NCI-H82 (cell line): ENCODE measurements at places on chromosomes 11 and 22.

DNA sequence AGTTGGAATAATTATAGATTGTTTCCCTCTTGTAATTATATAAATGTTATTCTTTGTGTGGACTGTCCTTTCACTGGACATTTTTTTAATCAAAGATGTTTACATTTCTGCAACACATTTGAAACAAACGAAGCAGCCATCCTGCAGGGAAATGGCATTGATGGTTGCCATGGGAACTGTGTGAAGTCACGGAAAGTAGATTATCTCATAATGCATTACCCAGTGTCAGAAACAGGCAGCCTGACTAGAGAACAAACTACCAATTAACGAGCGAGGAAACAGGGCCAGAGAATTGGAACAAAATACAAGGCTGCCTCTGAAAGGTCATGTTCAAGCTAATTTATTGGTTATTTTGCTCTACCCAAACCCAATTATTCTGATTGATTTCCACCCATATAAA lies 96.9 kb upstream of the LARGE1 start:
- DNase-seq, result peak; percentile 1

GRCh38 chr22:37633625-37634416 lies 5.6 kb upstream of the SH3BP1 start:
- DNase-seq, result peak; percentile 70

DNA sequence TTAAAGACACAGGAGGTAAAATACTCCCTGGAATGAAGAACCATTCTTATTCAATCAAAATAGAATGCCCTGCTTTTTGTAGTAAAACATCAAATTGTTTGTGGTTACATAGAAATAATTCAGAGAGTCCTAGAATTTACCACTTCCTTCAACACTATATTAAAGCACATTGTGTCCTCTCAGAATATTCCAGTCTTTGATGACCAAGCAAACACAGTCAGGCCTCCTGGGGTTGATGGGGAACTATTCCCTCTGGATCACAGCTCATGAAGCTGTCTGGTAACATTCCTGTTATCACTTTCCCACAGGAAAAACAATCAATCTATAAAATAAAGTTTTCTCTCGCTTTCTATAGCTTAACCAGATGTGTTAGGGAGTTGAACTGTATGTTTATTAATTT lies 389.3 kb downstream of the KCNA4 start:
- DNase-seq, result no peak

DNA sequence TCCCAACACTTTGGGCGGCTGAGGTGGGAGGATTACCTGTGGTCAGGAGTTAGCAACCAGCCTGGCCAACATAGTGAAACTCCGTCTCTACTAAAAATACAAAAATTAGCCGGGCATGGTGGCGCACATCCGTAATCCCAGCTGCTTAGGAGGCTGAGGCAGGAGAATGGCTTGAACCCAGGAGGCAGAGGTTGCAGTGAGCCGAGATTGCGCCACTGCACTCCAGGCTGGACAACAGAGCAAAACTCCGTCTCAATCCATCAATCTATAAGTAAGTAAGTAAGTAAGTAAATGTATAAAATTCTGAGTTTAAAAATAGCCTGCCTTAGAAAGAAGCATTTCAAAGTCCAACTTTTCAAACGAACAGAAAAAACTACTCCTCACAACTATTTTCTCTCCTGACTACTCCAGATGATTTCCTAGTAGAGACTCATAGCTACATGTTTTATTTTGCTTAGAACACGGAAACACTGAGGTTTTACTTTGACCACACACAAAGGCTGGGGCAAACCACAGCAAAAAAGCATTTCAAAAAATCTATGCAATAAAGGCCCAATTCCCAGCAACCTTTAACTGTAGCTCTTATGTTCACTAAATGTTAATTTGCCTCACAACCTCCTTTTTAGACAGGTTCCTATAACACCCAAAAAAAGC lies 16.3 kb downstream of the SPTY2D1 start:
- DNase-seq, result no peak

DNA sequence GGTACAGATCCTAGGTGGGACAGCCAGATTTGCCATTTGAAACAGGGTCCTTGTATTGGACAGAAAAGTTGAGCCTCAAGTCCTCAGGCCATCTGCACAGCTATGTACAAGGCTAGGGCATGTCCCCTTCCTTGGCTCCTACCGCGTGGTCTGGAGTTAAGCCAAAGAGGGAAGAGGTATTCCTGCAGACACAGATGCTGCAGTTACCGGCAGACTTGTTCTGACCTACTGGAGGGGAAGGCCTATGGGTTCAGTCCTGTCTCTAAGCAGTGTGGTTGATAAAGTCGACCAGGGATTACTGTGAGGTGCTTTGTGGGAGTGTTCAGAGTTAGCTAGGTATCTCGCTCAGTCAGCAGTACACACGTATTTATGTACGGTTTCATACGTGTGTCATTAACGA lies 180.6 kb downstream of the ADAMTS15 start:
- peak; percentile 39 for DNase-seq

DNA sequence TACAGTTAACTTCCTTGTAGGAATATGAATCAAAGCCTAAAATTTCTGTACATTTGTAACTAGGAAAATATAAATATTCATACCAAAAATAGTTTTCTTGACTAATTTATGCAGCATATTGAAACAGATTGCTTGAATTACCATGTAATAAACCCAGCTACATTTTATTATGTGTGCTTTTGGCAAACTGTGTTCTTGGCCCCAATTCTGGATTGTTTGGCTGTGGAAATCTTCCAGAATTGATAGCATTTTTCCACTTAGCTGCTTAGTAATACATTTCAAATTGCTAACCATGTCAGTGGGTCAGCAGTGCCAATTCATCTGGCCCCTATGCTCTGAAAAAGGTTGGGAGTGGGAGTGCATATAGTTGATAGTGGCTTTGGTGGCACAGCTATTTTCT lies 32.3 kb downstream of the PDHX start:
- DNase-seq, result no peak

DNA sequence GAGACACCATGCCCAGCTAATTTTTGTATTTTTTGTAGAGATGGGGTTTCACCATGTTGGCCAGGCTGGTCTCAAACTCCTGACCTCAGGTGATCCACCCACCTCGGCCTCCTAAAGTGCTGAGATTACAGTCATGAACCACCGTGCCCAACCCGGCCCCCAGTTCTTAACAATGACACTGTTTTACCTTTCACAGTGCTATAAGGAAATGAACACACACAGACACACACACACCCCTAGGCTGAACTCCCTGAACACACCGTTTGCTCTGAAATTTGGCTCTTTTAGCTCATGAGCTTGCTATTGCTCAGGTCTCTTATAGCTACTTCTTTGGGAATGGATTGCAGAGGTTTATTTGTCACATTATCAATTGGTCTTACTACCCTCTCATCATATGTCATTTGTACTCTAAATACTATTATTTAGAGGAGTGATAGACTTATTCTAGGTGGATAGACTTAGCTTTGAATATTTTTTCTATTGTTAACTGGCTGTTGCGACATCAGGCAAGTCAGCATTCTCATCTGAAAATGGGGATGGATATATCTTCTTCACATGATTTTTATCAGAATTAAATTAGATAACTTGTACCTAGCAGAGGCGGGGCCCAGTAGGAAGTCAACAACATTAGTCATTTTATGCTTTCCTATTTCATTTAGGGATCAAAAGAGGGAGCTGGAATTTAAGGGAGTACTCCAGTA lies 2.1 kb downstream of the LYVE1 start:
- no peak for DNase-seq

DNA sequence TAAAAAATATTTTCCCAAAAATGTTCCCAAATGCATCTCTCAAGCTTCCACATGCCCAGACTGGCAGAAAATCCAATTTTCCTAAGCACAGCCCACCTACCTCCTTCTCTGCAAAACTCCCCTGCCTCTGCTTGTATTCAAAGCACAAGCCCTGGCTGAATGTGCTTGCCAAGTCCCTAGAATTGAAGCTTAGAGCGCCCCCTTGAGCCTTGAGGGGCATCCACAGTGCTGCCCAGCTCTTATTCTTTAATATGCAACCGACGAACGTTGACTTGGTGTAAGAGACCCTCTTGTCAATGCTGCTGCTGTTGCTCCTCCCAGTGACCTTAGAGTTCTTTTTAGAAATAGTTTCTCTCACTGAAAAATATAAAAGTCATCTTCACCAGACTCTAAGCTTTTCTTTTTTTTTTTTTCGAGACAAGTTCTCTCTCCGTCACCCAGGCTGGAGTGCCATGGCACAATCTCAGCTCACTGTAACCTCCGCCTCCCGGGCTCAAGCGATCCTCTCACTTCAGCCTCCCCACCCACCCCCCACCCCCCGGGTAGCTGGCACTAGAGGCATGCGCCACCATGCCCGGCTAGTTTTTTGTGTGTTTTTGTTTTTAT lies 63.5 kb upstream of the CAPRIN1 start:
- peak; percentile 96 for DNase-seq

DNA sequence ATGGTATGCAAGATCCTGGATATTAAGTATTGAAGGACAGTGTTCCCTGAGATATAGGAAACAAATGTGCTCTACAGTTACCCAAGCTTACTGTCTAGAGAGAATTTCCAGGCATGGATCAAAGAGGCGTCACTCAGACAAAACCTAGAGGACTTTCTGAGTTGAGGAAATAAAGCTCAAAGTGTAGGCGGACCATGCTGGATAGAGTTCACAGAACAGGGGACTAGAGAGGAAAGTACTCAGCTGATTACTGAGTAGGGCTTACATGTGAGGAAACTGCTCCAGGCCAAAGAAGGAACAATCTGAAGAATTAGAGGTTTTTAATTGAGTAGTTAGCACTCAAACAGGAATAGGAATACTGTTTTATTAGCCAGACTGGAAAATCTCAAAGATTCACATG lies 193.3 kb downstream of the TMEM135 start:
- DNase-seq, result no peak

DNA sequence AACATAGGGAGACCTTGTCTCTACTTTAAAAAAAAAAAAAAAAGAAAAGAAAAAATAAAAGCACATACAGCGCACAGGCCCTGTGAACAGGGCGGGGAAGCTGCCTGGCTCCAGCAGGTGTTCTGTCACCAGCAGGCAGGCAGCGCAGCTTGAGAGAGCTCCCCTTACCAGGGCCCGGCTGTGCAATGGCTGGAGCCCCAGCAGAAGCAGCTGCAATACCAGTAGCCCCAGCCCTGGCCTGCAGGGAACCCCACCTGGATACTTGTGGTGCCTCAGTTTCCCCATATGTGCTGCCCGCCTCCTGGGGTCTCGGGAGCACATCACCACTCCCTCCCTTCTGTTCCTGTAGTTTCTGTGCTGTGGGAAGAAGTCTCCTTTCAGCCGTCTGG lies 12.3 kb downstream of the TSPAN32 start:
- DNase-seq, result no peak

GRCh38 chr11:105152560-105152959 lies 13.0 kb upstream of the CARD18 start:
- DNase-seq, result no peak

DNA sequence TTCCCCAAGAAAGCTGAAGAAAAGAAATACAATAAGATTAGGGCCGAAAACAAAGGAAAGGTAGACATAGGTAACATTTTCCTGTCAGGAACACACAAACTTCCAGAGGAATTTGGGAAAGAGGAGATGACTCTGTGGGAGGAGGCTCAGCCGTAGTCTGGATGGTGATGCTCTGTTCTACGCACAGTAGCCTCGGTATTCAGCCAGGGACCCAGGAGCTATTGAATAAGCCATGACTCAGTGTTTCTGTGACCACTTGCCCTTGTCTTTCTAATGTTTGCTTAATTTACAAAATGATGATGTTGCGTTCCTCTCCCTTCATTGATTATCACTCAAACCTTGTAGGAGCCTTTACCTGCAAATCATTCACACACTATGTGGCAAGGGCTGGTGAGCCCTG lies 745.0 kb downstream of the NTM start:
- no peak for DNase-seq

- no peak for DNase-seq
Measured at GRCh38 chr22:41429232-41429950, 17.2 kb downstream of the TOB2 start.

GRCh38 chr11:6237266-6237665 lies 1.6 kb upstream of the CNGA4 start:
- DNase-seq, result no peak

DNA sequence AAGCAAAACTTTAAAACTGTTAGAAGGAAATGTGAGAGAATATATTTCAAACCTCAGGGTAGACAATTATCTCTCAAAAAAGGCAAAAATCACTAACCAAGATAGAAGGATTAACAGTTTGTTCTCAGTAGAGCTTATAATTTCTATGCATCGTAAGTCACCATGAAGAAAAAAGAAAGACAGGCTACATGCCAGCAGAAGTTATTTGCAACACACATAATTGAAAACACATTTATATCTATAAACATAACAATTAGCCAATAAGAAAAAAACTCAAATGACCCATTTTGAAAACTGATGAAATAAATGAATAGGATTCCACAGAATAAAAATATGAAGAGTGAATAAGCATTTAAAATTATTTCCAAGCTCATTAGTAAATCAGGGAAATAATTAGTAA lies 24.4 kb upstream of the SNX19 start:
- no peak for DNase-seq

DNA sequence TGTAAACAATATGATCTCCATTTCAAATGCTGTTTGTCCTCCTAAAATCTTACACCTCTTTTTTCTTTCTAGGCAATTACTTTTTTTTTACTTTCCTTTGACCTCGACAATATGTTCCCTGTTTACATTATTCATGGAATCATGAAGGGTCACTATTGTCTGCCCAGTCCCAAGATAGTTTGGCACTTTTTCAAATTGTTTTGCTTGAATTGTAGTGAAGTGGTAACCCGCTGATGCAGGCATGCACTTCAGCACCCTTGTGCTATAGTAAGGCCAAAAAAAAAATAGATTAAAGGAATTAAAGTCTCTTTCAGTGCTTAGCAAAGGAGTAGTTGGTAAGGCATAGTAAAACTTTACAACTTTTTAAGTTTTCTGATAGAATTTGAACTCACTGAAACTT lies 90.9 kb downstream of the PAX6 start:
- no peak for DNase-seq

DNA sequence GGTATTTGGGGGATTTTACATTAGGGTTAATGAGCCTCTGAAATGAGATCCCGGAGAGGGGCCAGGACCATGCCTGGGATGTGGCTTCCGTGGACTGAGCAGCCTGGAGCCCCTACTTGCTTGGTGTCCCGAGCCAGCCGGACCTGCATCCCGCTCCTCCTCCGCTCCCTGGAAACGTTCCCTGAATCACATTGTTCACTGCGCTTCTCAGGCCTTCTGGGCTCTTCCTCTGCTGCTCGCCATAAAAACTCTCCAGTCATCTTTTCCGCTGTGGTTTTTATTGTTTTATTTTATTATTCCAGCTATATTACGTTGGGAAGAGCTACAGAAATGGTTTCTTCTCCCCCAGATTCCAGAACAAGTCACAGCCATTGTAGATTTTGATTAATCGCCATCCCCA lies 13.3 kb upstream of the KCNQ1OT1 start:
- DNase-seq, result no peak
